ENCODE measurements at places on chromosomes 2 and 18.

DNA sequence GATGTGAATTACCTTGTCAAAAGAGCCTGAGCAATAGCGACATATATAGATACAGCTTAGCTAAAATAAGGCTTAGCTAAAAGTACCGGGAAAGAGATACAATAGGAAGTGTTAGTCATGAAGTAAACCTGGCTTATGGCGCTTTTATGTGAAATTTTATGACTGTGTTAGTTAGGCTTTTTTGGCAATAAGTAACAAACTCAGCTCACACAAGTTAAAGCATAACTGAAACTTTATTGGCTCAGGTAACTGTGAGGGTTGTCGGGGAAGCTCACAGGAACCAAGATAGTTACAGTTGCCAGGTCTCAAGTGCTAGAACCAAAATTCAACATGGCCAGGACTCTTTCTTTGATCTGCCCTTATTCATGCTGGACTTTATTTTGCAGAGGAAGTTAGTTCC lies 925.0 kb upstream of the GYPC start:
- DNase-seq = no peak

DNA sequence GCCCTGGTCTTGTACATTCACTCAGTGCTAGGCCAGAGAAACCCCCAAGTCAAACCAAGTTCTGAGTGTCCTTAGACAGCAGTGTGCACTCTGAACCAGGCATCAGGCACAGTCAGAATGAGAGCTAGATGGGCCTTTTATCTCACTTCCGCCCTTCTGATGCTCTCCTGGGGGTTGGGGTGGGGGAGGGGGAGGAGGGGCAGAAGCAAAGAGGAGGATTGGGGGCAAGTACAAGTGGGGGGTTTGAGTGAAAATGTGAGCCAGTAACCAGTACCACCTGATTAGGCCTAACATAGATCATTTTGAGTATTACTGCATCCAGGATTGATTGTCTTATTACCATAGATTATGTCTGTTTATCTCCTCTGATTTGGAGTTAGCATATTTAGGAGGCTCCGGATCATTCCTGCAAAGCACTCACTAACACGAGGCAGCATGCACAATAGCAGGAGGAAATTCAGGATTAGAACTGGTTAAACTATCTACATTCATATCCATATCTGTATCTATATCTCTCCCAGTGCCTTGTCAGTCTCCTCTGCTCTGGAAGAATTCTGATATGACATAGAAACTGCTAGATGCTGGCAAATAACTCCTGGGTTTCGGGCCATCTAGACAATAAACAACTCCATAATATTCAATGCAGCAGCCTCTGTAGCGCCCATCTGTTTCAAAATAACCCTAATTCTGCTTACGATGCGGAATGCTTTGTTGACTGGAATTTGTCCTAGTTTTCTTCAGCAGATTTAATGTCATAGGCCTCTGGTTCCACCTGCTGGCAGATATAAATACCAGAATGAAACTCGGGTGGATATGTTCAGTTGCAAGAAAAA lies 149.1 kb downstream of the RHBDD1 start:
- peak; percentile 39 for DNase-seq

- no peak for DNase-seq
These were observed 1612.6 kb upstream of the CELF4 start for GRCh38 chr18:39178166-39178565.

DNA sequence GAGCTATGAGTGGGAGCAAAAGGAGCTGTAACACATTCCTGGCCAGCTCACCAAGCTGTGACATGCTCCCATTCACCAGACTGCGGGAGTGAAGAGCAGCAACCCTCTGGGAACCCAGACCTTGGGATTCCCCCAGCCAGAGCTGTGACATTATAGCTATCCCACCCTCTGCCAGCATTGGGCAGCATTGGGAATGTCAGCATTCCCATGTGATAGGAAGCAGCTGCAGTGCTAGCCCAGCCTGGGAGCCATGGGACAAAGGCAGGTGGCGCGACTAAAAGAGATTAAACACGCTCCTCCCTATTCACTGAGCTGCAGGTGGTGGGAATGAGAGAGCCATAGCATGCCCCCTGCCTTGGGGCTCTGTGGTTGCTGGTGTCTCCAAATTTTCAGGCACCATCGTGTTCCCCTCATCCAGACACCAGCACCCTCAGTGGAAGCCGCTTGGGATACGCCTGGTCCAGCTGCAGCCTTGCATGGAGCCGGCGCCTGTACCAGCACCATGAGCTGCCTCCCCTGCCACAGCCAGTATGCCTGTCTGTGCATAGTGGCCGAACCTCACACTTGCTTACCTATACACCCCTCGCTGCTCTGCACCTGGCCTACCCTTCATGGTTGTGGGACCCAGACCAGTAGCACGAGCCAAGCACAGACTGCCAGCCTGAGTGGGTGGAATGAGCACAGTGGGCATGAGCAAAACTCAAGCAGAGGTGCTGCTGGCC lies 695.6 kb upstream of the GCFC2 start:
- no peak for DNase-seq

DNA sequence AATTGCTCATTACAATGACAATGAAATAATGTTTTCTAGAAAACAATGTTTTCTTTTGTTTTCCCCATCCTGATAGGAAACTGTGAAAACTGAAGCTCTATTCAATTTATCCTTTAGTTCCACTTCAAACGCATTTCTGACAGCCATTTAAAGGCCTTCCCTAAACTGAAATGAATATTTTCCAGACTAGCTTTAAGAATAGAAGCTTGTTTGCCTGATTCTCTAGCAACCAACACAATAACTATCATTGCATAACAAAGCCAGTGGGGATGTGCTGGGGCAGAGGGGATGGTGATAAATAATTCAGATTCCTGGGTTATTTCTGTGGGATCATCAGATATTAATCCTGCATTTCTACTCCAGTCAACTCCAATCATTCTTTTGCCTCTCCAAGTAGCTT lies 427.1 kb downstream of the RND3 start:
- DNase-seq = no peak

DNA sequence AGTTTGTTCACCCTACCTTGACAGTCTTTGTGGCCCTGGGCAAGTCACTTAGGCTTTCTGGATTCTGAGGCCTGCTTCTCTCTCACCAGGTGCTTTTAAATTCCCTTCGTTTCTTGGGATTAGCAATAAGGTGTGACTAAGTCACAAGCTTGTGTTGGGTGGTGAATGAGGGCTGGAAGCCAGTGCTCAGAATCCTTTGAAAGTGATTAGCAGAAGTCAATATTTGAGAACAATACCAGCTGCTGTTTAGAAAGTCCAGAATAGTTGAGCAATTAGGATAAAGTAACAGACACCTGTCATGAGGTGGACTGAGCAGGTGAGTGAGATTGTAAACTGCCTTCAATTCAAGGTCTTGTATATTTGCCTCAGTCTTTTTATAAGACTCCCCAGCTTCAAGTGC lies 19.3 kb upstream of the MGAT5 start:
- no peak for DNase-seq

DNA sequence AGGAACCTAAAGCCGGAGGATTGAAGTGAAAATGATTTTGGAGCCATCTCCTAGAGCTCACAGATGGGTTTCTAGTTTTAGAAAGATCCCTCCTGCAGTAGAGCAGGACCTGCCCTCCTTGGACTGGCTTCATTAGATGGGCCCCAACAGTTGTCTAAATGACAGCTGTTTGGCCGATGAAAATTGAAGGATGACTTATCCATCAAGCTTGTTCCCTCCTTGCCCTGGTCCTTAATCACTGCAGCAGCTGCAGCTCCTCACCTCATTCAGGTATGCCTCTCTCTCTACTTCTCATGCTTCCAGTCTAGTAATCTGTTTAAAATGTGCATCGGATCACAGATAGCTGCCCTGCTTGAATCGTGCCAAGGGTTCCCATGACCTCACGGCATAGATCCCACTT lies 677.6 kb downstream of the BCL11A start:
- no peak for DNase-seq

DNA sequence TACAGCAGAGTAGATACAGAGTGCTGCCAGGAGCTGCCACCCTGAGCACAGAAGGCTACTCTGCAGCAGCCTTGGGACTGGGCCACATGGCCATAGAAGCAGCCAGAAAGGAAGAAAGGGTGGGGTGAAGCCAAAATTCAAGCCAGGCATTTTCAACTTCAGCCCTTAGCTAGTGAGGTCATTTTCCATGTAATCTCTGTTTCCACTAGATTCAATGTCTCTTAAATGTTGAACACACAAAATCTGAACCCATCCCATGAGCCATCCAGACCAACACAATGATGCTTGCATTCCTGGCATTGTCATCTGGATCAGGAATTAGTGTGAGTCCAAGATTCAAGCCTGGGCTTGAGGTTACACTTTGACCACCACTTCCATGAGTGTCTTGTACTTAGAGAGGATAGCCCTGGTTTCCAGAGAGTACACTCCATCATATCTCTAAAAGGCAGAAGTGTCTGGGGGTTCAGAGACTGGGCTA lies 243.6 kb downstream of the OSR1 start:
- no peak for DNase-seq

GRCh38 chr2:235952714-235953113 lies 215.5 kb downstream of the GBX2 start:
- no peak for DNase-seq

DNA sequence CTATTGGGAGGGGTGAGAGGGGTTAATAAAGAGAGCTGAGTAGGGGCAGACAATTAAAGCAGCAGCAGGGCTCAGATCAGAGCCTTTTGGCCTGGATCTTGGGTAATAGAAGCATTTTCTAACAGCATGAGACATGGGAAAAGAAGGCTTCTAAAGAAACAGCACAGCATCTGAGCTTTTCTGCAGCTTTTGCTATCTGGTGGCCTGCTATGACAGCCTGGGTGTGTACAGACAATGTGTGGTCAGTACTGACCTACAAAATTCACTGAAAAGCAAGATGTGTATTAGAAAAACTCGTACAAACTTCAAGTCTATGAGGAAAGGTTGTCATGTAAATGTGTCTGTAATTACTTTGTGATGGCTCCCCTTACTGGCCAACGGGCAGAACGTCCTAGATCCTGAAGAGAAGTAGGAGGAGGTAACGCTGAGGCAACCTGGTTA lies 95.6 kb downstream of the GALNT3 start:
- no peak for DNase-seq

DNA sequence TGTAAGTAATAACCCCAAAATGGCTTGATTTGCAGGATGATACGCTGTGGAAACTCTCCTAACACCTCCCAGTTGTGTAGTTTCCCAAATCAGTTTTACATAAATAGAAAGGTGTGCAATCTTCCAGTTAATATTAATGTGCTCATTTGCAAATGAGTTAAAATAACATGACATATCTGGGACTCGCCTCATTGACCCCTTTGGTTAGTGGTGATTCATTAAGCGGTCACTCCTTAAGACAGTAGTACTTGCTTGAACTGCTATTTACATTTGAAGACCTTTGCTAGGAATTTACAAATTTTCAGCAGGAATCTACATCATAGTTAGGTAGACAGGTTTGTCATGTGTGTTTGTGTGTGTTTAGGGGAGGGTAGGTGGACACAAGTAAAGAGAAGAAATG lies 1367.7 kb upstream of the CELF4 start:
- no peak for DNase-seq

Data from hypothalamus (tissue), 51 donors.